ENCODE measurements at places on chromosomes 16 and 17.

GRCh38 chr17:81844327-81844851 lies 9.5 kb upstream of the PPP1R27 start:
- ATAC-seq = no peak

DNA sequence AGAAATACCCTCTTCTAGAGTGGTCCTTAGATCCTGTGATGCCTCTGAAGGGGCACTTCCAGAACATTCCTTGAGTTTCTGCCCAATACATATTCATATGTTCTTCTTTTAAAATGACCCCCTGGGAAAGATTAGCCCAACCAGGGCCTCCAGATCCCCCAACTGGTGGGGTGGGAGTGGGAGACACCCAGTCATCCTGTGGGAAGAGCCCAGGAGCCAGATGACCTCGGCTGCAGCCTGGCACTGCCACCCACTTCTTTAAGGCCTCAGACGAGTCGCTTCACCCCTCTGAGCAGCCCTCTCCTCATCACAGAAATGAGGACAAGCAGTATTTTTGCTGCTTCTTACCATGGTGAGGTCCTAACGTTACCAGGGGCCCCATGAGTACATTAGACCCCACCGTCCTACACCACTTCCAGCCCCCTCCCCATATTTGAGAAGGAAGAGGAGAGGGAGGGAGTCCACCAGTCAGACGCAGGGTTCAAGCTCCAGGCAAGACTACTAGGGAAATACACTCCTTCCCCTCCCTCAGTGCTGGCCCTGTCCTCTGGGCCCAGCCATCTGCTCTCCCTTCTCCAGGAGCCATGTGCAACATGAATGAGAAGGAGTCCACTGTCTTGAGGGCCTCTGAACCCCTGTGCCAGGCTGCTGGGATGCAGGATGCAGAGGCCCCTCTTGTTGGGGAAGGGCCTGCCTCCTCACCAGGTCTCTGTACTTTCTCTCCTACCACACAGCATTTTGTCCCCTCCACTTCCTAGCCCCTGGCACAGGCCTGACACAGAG lies 11.8 kb downstream of the MPO start:
- ATAC-seq = no peak

GRCh38 chr17:28478712-28479615 lies 5.5 kb downstream of the SLC13A2 start:
- ATAC-seq = no peak

DNA sequence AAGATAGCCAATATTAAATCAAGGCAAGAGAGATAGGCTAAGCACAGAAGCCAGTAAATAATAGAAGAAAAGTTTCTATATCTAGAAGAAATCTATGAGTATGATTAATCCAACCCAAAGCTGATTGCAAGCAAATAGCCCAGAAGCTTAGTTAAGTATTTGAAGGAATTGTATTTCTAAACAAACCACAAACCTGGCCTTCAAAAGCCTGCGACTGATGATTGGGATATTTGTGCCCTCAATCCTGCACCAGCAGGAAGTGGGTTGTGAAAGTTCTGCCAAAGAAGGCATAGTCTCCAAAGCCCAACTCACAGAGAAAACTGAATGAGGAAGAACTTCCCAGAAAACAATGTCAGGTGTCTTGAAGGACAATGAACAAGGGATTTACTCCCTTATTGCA lies 114.5 kb upstream of the C17orf78 start:
- ATAC-seq = no peak

DNA sequence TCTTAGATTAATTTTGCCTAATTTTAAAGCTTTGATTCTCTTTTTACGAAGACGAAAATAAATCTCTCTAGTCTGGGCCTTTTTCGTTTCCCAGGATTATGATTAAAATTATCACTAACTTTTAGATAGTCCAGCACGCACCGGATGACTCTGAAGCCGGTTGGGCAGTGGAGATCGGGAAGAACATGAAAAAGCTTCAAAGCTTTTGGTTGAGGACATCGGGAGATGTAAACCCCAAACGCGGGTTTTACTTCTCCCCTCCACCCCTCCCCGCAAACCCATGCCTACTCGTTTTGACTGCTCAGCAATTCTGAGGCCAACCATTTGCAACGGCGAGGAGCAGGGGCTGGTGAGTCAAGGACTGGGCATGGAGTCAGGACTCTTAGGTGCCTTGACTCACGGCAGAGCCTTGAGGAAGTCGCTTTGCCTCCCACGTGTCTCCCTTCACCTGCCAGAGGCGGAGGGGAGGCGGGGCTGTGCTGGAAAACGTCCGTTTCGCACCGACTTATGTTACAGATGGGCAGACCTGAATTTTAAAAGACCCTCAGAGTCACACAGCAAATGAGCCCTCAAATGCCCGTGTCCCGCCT lies 989 bp upstream of the DUSP14 start:
- peak; percentile 68 for ATAC-seq

All from SK-N-SH treated with all-trans-retinoic acid at 6 μM for 48 hours (cell line).